ENCODE measurements at places on chromosomes 16 and 17.
A peak's percentile ranks its signal among the peaks of the same experiment; 100 is the strongest.

DNA sequence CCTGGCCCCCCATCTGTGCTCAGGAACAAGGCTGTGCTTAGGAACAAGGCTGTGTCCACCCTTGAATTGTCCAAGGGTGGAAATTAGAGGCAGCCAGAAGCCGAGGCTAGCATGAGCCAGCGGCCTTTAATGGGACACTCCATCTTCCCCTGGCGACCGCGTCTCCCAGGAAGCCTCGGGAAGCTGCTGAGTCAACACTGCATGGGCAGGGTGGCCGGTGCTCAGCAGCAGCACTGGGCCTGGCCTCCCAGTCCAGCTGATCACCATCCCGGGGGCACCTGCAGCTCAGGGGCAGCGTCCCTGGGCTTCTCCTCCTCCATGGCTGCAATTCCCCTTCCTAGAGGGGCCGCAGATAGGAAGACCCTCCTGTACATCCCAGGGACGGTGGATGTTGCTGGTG lies 180.8 kb downstream of the ENGASE start:
- no peak for DNase-seq

GRCh38 chr17:8875957-8876356 lies 8.5 kb upstream of the PIK3R6 start:
- DNase-seq = no peak

GRCh38 chr17:45021607-45022287 lies 29.7 kb downstream of the DCAKD start:
- DNase-seq = peak; percentile 6

DNA sequence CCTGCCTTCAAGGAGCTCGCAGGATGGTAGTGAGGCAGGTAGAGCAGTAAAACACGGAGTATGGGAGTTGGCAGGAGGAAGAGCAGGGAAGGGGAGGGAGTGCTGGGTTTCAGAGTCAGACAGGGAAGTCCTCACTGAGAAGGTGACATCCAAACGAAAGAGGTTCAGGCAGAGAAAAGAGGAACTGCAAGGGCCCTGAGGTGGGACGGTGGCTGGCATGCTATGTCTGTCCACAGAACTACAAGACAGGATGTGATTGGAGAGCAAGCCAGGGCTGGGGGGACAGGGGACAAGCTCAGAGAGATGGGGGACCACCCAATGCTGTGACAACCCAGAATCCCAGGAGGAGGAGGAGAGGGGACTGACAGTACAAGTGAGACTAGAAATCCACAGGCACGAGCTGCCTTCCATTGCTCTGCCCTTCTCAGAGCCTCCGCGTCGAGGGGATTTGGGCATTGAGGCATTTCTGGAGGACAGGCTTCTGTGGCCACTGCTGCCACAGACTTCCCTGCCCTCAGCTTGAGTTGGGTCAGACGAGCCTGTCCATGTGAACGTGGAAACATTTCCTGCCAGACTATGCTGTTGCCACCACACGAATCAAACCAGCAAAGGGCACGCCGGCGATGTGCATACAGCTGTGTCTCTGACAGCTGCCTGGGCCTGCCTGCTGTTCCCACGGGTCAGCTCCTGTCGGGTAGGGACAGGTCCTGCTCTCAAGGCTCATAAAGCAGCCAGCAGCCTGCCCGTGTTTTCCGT lies 100.1 kb downstream of the RAB11FIP4 start:
- DNase-seq = no peak

DNA sequence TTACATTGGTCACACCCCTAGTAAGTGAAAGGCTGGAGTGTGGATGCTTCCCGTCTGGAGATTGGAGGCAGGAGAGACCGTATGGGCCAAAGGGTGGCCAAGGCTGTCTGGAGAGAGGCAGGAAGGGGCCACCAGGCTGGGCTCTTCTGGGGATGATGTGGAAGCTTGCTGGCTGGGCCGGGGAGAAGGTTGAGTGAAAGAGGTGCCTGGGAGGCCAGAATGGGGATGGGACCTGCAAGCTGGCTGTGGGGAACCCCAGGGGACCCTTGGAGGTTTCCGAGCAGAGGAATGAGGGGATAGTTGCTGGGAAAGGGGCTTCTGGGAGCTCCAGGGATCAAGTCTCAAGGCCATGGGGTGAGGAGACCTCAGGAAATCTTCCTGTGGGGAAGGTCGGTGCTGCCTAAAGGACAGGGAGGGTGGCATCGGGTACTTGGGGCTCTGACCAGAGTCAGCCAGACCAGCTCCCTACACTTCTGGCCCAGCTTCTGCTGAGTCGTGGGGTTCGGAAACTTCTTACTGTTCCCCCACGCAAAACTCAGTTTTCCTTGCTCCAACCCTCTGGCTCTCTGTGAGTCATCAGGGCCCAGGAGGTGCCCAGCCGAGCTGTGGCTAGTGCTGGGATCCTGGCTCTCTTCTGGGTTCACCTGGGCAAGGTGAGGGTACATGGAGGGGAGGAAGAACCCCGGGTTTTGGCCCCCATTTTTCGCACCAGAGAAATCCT lies 3.1 kb downstream of the MRC2 start:
- no peak for DNase-seq

DNA sequence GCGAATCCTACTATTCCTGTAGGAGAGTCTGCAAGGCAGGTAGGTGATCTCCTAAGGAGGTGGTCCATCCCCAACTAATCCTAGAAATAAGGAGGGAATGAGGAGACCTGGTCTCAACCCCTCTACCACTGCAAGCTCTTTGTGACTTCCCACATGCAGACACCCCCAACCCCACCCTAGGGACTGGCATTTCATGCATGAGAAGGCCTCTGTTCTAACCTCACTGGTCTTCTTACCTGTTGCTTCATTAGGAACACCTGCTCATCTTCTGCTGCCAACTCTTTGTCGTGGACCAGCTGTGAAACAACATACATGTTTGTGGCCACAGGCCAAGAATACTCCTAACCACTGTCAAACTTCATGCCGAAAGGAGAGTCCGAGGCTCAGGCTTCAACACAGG lies 22.6 kb downstream of the DYNC1LI2 start:
- DNase-seq = no peak

- DNase-seq = no peak
These were observed 26.3 kb downstream of the STAT5B start for GRCh38 chr17:42249681-42250446.

DNA sequence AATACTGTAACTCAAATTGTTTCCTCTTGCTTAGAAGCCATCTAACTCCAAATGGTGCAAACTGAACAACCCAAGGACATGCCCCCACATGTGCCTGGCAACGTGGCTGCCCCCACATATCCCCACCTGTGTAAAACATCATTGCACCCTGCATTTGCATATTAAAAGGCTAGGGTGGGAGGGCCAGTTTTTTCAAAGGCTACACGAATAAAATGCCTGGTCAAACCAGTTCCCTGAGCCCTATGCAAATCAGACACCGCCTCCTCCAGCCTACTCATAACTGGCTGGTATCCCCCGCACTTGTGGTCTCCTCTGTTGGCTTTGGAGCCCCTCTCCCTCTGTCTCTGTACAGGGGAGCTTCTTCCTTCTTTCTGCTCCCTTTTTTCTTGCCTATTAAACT lies 26.7 kb downstream of the C16orf54 start:
- no peak for DNase-seq

DNA sequence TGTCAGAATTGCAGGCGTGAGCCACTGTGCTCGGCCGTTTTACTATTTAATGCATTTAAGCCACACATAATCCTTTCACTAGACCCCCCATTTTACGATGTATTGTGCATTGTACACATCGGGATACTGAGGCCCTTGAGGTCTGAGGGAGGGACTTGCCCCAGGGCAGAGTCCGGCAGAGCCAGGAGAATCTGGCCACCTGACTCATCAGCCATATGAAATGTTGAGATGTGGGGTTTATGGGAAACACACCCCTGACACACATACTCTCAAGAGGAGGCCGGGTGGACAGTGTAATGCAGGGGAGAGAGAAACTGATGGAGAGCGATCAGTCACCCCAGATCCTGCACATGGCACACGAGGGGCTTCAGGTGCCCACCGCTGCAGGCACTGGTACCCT lies 196.6 kb downstream of the ZNF423 start:
- no peak for DNase-seq
